ENCODE measurements at places on chromosomes 12 and 14. TPM values are rescaled to one million over a fixed set of nuclear protein-coding genes. Genes with fewer than 3 reads are reported as not detected.

The CLEC4E gene
- total RNA-seq: 30.8 TPM

The SERPINA4 gene
- total RNA-seq: not detected

The RGS6 gene
- total RNA-seq: 12.9 TPM

The PTCSC3 gene
- 3.9 TPM for total RNA-seq

The CCDC177 gene
- total RNA-seq: not detected

The L3HYPDH gene
- 42.7 TPM for total RNA-seq

The FAM181A gene
- 13.4 TPM for total RNA-seq

The FGF23 gene
- total RNA-seq: not detected

The PPP4R4 gene
- total RNA-seq: 6.2 TPM

The PRH2 gene
- total RNA-seq: 0.63 TPM

The AICDA gene
- not detected for total RNA-seq

The SETD3 gene
- 95.6 TPM for total RNA-seq

The NELL2 gene
- 12.6 TPM for total RNA-seq

The FAM186B gene
- 0.61 TPM for total RNA-seq

The CD4 gene
- total RNA-seq: 38.2 TPM

The VRTN gene
- 0.09 TPM for total RNA-seq

The SLC2A14 gene
- total RNA-seq: 0.17 TPM

The NPFF gene
- not detected for total RNA-seq

The NGB gene
- total RNA-seq: not detected

The ACOT6 gene
- not detected for total RNA-seq

The NOVA1 gene
- total RNA-seq: 1.8 TPM

The TSHR gene
- total RNA-seq: not detected

The RTL1 gene
- not detected for total RNA-seq

The FZD10 gene
- 1.2 TPM for total RNA-seq

The ANAPC7 gene
- 56.6 TPM for total RNA-seq

The DIO2 gene
- 0.46 TPM for total RNA-seq

The ESPL1 gene
- total RNA-seq: 2.0 TPM

The SLC15A4 gene
- total RNA-seq: 24.2 TPM

The HSPB8 gene
- total RNA-seq: 57.0 TPM

The GAPDH gene
- total RNA-seq: 807 TPM

The AGAP2 gene
- total RNA-seq: 2.0 TPM

The ACOT2 gene
- 32.7 TPM for total RNA-seq

The C12orf76 gene
- total RNA-seq: 29.4 TPM

The JKAMP gene
- 59.7 TPM for total RNA-seq

The TAS2R20 gene
- total RNA-seq: 5.2 TPM

The COX8C gene
- total RNA-seq: not detected

The HPD gene
- total RNA-seq: 1.4 TPM

The KCNC2 gene
- total RNA-seq: not detected

The CDC42BPB gene
- 128 TPM for total RNA-seq

The CSRNP2 gene
- 20.9 TPM for total RNA-seq

The C1RL gene
- total RNA-seq: 55.9 TPM

The LGR5 gene
- total RNA-seq: 0.89 TPM

The OVCH1 gene
- 3.1 TPM for total RNA-seq

The OTOGL gene
- total RNA-seq: 0.10 TPM

The PLEKHD1 gene
- 0.89 TPM for total RNA-seq

The FAM222A gene
- total RNA-seq: 5.3 TPM

The ANHX gene
- not detected for total RNA-seq

The HOXC12 gene
- total RNA-seq: not detected

The TAS2R8 gene
- not detected for total RNA-seq

The CORO1C gene
- 297 TPM for total RNA-seq

The KRT82 gene
- not detected for total RNA-seq

The SYNE3 gene
- total RNA-seq: 15.6 TPM

The GLIPR1 gene
- 17.3 TPM for total RNA-seq

The ANO4 gene
- total RNA-seq: not detected

The RNASE7 gene
- total RNA-seq: not detected

The TAS2R13 gene
- total RNA-seq: 3.0 TPM
